ENCODE measurements at places on chromosomes 6 and 20. TPM values are rescaled to one million over a fixed set of nuclear protein-coding genes. Genes with fewer than 3 reads are reported as not detected.

- DNase-seq, result no peak
These were observed 32.5 kb downstream of the ADGRF1 start for GRCh38 chr6:47009583-47009982.

DNA sequence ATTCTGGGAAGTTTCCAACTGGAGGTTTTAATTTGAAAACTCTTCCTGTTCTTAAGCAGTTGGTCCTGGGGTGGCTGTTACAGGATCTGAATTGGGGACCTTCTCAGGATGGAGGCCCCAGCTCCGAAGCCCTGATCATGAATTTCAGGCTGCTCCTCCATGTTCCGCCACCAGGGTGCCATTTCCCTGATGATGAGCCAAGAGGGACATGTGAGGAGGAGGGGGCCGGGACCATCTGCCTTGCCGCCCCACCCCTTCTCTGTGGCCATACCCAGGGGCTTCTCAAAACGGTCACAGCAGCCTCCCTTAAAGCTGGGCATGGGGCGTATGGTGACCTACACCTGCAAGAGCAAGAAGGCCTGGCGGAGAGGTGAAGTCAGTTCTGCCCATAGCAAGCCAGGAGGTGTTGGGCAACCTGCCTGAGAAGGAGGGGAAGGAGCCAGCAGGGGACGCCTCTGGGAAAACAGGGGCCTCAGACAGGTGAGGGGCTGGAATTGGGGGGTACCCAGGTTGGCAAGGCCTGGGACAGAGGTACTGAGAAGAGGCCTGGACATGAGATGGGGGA is 3.6 kb upstream of the BAK1 start:
- DNase-seq, result no peak

- no peak for DNase-seq
These were observed 223.7 kb downstream of the NKAIN2 start for GRCh38 chr6:124027392-124027791.

Gene RBBP8NL
- not detected for total RNA-seq

GRCh38 chr20:20366551-20366875 is 1.4 kb upstream of the INSM1 start:
- no peak for DNase-seq

GRCh38 chr20:25079171-25079570 is 2.8 kb downstream of the VSX1 start:
- no peak for DNase-seq

Data from B cell (primary cell).